ENCODE measurements at places on chromosomes 7 and 10. TPM values are rescaled to one million over a fixed set of nuclear protein-coding genes. Genes with fewer than 3 reads are reported as not detected.

The CALHM3 gene
- not detected for total RNA-seq

The TRPV5 gene
- total RNA-seq, result not detected

The LRMDA gene
- total RNA-seq, result 2.2 TPM

The ASIC3 gene
- 5.9 TPM for total RNA-seq

The COL26A1 gene
- total RNA-seq, result 6.8 TPM

The PSD gene
- total RNA-seq, result 8.8 TPM

The CYP3A7 gene
- total RNA-seq, result not detected

The CRHR2 gene
- not detected for total RNA-seq

GRCh38 chr7:69994886-69995542, 396.7 kb downstream of the AUTS2 start:
- DNase-seq, result no peak

DNA sequence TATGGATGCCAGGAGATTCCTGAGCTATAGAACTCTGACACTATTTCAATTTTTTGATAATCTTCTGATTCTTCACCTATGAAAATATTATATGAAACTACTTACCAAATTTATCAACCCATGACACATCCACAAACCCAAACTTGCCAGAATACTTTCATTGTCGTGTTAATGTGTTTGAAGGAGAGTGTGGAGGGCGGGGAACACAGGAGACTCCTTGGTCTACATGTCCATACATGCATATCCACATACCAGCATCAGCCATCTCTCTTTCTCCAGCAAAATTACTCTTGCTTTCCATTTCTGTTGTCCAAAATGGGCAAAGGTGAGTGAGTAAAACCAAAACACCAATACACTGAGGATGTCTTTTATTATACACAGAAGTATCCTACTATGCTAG, 23.5 kb upstream of the BPGM start:
- DNase-seq, result no peak

GRCh38 chr7:42152329-42153205, 84.4 kb downstream of the GLI3 start:
- DNase-seq, result no peak

- peak; percentile 87 for DNase-seq
Measured at GRCh38 chr7:2800931-2801688, 43.0 kb downstream of the GNA12 start.

GRCh38 chr10:118481871-118482270, 113.6 kb downstream of the PRLHR start:
- DNase-seq, result no peak

GRCh38 chr7:71191771-71192170, 59.8 kb downstream of the GALNT17 start:
- DNase-seq, result no peak

GRCh38 chr10:29056729-29057128, 232.1 kb upstream of the LYZL1 start:
- no peak for DNase-seq

GRCh38 chr10:115093776-115094408, 727 bp downstream of the ATRNL1 start:
- no peak for DNase-seq

DNA sequence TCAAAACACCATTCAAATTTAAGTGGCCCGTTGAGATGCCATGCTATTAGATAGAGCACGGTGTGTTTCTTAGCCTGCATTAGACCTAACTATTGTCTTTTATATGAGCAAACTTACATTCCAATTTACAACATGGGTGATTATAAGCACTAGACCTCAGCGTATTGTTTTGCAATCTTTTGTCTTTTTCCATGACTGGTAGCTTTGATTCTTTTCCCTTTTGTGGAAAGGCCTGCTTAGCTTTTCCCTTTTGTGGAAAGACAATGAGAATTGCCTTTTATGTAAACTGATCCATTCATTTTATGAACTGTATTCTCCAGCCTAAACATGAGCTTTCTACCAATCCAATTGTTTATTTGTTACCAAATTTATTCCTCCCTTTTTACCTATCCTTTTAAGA, 823.1 kb downstream of the CCSER2 start:
- DNase-seq, result no peak

DNA sequence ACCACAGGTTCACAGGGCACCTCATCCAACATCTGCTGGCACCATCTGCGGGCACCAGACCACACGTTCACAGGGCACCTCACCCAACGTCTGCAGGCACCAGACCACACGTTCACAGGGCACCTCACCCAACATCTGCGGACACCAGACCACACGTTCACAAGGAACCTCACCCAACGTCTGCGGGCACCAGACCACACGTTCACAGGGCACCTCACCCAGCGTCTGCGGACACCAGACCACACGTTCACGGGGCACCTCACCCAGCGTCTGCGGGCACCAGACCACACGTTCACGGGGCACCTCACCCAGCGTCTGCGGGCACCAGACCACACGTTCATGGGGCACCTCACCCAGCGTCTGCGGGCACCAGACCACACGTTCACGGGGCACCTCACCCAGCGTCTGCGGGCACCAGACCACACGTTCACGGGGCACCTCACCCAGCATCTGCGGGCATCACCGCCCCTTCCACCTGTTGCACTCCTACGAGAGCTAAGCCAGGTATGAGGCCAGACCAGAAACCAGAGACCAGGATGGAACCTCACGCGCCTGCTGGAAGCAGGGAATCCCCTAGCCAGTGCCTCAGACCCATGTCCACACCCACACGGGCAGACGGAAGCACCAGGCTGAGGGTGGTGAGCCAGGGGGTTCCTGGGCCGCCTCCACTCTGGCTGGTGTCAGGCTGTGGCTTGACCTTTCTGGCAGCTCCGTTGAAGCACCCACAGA, 182.8 kb downstream of the MAD1L1 start:
- no peak for DNase-seq

DNA sequence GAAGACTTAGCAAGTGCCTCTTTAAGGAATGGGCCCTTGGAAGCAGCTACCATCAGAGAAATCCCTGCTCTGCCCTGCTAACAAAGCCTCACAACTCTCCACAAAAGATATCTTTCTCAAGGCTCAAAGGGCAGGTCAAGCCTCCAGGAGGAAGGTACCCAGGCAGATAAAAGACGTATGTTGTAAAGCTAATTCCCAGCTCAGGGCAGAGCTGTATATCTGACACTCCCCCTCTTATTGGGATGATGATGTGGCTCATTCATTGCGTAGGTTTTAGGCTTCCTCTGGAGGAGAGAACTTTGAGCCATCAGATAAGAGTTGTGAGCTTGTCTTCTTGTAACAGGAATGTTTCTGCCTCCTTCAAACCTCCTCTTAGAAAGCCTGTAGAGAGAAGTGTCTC, 145.4 kb downstream of the CALN1 start:
- DNase-seq, result no peak

GRCh38 chr10:96918214-96919002, 86.3 kb downstream of the LCOR start:
- DNase-seq, result peak; percentile 8

GRCh38 chr7:111210996-111211395, 120.1 kb downstream of the LRRN3 start:
- DNase-seq, result peak; percentile 54

- no peak for DNase-seq
Measured at GRCh38 chr7:83394776-83395175, 232.1 kb upstream of the PCLO start.

DNA sequence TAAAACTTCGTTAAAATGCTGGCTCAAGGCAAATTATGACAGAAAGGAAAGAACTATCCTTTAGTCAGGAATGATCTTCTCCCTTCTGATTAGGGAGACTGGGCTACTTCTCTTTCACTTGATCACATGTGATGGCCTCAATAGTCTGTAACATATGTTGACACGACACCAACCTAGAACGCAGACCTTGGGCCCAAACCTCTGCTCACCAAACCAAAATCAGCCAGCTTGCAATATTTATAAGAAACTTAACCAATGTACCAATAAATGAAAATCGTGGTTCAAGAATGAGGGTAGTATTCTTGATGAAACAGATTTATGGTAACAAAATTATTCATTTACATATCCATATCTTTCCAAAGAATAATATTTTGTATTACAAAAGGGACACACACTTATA, 361.6 kb downstream of the SORCS1 start:
- no peak for DNase-seq

GRCh38 chr7:1817061-1817712, 147.1 kb downstream of the ELFN1 start:
- no peak for DNase-seq

DNA sequence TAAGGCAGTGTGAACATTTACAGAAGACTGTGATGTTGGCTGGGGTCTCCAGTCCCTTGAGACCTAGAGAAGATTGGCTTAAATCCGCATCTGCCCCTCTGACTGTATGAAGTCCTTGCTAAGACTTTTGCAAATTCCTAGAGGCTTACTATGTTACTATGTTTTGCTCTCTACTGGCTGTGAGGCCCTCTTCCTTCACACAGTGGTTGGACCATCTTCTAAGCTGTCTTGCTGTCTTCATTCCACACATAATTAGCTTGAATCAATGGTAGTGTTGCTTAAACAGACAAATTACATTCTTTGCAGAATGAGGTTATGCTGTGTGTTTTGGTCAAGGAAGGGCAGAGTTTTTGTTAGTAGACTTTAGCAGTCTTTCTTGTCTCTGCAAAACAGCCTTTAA, 658.0 kb downstream of the TYW1 start:
- no peak for DNase-seq

DNA sequence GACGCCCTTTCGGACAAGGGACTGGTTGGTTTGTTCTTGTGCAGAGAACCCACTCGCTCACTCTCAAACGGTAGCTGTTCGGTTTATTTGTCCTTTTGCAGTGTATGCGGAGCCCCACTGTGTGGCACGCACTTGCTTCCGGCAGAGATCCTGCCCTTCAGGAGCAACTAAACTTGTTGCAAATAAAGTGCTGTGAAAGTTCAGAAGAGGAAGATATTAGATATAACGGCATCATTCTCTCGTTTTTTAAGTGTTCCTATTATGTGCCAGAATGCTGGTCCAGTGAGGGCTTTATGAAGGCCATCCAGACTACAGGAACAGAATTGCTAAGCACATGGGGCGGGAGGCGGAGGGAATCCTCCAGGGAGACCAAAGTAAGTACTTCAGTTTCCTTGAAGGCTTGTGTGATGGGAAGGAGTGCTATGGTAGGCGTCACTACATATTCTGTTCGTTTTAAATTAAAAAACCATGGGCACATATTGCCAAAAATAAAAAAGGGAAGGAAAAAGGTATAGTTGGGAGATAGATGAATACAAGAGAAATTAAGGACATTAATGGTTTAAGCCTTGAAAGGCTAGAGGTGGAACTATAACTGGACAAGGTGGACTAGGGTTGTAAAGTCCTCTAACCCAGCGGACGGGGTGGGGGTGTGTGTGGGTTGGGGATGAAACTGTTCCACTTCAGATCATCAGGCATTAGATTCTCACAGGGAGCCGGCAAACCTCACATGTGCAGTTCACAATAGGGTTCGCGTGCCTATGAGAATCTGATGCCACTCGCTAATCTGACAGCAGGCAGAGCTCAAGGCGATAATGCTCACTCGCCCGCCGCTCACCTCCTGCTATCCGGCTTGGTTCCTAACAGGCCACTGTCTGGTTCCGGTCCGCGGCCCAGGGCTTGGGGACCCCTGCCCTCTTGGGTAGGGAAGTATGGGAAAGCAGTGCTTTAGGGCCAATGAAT, 704 bp upstream of the ERLIN1 start:
- DNase-seq, result no peak

All from astrocyte (in vitro differentiated cells and primary cell).